ENCODE measurements at places on chromosomes 11 and 22.
A peak's percentile ranks its signal among the peaks of the same experiment; 100 is the strongest.

DNA sequence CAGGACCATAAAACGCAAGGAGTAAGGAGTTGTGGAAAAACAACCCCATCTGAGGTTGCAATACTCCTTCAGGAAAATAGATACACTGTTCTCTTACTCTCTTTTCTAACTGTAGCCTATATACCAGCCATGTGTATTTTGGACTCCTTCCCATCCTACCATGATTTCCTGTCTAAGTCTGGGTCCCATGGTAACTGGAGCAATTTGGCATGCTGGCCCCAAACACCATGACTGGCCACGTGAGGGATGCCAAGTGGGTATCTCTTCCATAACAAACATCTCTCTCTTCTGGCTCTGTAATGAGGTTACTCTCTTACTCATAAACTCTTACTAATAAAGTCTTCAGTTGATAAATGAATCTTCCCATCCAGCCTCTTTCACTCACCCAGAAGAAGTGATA is 26.5 kb downstream of the ABTB2 start:
- DNase-seq, result no peak

GRCh38 chr22:27990879-27991278 is 71.8 kb upstream of the PITPNB start:
- peak; percentile 61 for DNase-seq

DNA sequence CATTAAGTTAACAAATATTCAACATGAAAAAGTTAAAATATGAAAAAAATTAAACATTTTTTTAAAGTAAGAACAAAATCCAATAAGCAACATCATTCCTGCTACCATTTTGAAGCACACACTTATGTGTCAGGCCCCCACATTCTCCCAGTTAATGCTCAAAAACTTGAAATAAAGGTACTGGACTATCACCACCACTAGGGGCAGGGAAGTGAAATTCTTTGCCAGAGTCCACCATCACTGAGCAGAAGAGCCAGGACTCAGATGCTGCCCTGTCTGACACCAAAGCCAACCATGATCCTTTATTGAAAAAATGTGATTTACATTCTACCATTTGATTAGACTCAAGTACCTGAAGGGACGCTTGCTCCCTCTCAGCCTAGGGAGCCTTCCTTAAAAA is 39.1 kb downstream of the PITPNB start:
- DNase-seq, result no peak

- DNase-seq, result no peak
Observed at GRCh38 chr22:23841736-23842445, 3.1 kb upstream of the DERL3 start.

- DNase-seq, result peak; percentile 88
Observed at GRCh38 chr11:117232092-117232878, at the start of gene RNF214. RNF214 (plus strand) TSS chr11:117232671; CDS start chr11:117234273, 1,602 bp downstream.

GRCh38 chr11:6606471-6607189 is 3.1 kb downstream of the ILK start:
- peak; percentile 89 for DNase-seq
